ENCODE measurements at places on chromosomes 6 and 20.
A peak's percentile ranks its signal among the peaks of the same experiment; 100 is the strongest.

DNA sequence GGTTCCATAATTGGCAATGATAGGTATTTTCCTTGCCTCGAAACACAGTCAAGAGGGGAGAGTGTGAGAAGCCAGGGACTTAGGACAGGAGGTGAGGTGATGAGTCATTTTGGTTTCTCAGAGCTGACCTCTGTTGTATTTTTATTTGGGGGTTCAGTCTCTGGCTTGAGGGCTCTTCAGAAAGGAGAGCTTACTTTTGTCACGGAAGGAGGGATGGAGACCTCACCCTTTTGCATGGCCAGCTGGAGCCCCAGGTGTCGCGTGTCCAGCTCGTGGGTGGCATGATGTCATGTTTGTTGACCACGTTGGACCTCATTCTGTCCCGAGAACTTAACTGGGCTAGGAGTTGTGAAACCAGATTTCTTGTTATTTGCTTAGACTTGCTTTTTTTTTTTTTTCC lies 293.9 kb downstream of the QKI start:
- DNase-seq: no peak

GRCh38 chr20:51062065-51062464 lies 39.2 kb upstream of the KCNG1 start:
- DNase-seq: no peak

DNA sequence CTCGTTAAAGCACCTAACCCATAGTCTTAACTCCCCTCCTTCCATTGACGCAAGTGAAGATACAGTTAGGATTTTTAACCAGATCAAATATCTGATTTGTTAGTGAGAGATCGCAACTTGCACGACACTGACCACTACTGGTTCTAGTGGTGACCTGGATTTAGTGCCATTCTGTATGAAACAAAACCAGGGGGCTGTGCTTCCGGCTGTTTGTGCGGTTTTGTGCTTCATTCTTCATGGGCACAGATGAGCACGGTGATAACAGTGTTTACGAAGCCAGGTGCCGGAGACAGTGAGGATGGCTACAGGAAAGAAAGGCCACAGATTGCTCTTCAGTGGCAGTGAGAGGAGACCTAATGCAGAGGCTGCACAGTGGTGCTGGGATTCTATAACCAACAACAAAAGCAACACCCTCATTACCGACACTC lies 75.5 kb downstream of the NOL4L start:
- DNase-seq: no peak

DNA sequence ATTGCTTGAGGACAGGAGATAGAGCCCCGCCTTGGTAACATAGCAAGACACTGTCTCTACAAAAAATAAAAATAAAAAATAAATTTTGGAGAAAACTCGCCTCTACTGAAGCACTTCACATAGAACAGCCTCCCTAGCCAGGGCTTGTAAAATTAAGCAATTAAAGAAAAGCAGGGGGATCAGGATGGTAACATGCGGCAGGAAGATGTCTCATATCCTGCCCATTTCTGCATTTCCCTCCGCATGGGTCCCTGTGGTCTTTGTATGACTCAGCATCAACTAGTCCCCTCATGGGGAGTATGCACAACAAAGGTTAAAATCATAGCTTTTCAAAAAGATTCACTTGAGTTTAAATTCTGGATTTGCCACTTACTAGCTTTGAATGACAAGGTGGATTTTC lies 379.0 kb downstream of the EPHA7 start:
- no peak for DNase-seq

DNA sequence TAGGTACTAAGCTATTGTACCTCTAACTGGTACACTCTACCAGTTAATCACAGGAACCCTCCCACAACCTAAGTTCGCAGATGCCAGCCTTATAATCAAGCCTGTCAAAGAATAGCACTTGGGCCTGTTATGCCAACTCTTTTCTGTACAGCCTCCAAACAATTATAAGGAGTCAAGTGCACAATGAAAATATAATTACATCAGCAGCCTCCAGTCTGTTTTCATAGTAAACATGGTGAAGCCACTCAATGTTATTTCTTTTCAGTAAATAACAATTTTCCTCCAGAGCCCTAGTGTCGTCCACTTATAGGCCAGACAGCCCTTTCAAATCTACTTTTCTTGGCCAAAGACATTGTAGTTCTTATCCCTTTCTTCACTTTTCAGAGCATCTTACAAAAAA lies 82.7 kb upstream of the CARMIL1 start:
- no peak for DNase-seq

DNA sequence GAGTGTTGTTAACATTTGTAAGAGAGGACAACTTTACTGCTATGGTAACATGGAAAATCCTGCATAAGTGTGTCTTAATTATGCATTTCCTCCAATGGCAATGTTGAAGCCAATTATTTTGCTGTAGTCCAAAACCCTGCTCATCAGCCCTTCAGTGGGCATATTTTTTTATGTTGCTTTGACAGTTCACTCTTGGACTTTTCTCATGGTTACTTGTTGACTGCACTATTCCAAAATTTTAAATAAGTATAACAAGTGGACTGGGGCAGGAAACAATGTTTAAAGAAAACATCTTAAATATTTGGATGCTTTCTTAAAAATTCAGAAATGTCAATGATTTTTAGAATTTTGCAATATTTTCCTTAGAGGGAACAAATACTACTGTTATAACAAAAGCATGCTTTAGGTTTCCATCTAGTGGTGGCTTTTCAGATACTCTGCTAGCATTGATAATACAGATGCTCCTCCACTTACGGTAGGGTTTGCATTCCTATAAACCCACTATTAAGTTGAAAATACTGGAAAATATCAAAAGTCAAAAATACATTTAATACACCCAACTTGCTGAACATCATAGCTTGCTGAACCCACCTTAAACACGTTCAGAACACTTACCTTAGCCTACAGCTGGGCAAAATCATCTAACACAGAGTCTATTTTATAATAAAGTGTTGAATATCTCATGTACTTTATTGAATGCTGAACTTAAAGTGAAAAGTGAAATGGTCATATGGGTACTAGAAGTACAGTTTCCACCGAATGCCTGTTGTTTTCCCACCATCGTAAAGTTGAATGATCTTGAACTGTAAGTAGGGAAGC lies 86.4 kb downstream of the ADGRG6 start:
- peak; percentile 38 for DNase-seq

- DNase-seq: peak; percentile 72
Observed at GRCh38 chr20:17936761-17937732, 31.5 kb downstream of the SNX5 start.

DNA sequence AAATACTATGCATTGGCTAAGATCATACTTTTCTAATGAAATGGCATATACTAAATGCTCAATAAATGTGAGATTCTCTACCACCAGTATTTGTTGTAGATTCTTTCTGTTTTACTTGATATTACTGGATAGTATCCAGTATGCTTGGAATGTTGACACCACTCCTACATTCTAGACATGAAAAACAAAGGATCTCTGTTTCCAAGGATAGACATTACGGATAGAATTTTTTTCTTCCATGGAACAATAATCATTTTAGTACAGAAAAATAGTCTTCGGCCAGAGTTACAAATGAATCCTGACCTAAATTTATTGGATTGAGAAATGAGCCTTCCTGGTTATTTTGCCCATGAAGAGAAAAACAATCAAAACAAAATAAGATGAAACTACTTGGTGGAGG lies 258.2 kb upstream of the NT5E start:
- peak; percentile 37 for DNase-seq

DNA sequence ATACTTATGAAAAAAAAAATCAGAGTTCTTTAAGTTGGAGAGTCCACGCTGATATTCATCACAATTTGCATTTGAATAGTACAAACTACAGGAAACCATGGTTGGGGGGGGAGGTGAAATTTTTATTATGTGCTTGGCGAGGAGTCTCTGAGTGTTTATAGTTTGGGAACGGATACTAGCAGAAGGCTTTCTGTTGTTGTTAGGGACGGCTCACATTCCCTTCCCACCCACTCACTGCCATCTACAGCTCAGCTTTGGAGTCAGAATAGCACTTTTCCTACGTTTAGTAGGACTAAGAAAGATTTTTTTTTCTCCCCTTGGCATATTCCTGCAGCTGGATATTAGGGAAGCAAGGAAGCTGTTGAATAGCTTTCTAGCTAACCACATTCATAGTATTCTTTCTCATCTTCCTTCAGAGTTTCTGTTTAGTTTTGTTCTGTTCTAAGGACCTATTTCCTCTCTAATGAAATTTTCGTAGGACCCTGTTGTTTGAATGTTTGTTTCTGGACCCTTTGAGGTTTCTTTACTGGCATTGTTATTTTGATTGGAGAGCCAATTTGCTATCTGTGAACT lies 235.1 kb upstream of the ZNF217 start:
- DNase-seq: peak; percentile 81

DNA sequence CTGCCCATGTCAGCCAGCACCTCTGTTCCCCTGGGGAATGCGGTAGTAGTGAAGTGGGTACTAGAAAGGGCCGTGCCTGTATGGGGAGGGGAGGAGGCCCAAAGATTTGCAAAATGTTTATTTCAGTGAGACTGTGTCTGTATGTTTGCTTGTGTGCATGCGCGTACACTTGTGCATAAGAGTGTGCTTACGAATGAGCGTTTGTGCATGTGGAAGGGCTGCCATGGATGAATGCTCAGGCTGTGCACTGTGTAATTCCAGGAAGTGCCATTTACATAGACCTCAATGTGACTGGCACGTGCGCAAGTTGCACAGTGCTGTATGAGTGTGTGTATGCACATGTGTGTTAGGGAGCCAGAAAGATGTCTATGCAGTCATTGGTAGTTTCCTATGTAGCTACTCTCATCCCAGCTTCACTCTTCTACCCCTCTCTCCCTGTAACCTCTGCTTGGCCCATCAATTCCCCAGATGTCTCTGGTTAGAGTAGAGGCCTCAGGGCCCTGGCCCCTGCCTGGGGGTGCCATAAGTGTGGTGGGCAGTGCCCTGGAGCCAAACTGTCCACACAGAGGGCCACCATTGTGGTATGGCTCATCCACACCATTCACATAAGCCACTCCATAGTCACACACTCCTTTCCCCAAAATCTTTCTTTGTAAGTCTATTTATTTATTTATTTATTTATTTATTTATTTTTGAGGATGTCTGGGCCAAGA lies 26.8 kb upstream of the SLC22A7 start:
- no peak for DNase-seq

DNA sequence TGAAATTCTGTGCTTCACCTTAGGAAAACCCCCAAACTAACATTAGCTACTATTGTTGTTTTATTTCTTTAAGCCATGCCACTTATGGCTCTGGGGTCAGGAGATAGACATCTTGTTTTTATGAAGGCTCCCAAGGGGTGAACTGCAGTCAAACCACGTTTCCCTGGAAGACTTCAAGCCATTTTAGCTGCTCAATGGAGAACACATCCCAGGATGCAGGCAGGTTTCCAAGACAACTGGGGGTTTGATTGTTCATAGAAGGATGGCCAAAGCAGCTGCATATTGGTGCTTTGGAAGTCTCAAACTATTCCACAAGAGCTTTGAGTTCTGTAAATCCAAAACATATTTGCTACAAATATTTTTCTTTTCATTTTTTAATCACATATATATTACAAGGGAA lies 818.0 kb downstream of the MAFB start:
- DNase-seq: no peak

- no peak for DNase-seq
Observed at GRCh38 chr6:69953491-69953890, 87.1 kb downstream of the COL19A1 start.

DNA sequence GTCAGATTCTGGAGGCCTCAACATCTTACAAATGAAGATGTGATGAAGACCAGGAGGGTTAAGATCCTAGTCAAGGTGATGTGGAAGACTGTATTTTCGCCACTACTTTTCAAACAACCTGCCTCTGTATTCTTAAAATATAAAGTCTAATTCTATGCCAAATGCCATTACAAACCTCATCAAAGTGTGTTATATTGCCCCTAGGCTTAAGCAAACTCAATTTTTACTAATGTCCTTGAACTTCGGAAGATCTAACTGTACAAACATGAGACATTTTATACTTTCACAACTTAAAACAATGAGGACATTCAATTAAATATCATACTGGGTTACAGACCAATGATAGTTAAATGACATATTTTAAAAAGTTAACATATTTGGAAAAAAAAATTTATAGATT lies 19.1 kb downstream of the ASCC3 start:
- DNase-seq: no peak

DNA sequence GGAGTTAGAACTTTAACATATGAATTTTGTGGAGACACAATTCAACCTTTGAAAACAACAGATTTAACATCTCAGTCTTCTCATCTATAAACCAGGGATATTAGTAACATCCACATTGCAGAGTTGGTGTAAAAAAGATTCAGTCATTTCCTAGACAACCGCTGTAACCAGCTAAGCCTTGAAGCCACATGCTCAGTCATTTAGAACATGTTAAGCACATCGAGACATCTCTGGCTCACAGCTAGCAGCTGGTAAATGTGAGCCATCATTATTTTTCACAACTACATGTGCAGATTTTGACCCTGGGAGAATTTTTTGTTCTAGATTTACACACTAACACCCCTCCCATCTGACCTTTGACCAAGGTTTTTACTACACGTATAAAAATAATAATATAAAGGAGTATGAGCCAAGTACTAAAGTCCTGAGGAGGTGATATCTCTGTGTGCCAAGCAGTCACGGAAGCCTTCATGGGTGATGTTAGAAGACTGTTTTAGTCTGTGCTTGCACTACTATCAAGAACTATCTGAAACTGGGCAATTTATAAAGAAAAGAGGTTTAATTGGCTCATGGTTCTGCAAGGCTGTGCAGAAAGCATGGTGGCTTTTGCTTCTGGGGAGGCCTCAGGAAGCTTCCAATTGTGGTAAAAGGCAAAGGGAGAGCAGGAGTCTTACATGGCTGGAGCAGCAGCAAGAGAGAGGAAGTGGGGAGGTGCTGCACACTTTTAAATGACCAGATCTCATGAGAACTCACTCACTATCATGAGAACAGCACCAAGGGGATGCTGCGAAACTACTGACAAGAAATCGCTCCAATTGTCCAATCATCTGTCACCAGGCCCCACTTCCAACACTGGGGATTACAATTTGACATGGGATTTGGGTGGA lies 48.7 kb upstream of the IL20RA start:
- no peak for DNase-seq

DNA sequence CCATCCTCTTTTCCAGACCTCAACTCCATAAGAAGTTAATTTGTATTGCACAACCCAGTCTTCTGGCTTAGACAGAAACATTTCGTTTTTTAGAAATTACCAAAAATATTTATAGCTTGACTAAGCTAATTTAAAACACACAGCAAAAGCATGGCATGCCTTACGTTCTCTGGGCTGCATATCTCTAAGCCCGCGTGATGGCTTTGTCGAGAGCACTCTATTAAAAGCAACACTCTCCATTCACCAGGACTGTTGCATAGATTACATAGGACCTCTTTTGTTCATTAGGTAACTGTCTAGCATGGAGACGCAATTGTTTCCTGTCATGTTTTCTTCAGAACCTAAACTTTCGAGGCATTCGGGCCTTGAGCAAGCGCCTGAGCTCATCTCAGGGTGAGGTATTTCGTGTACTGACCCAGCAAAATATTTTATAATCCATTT lies 104.5 kb downstream of the IBTK start:
- peak; percentile 70 for DNase-seq

- no peak for DNase-seq
Observed at GRCh38 chr20:31721408-31722256, 1.0 kb downstream of the BCL2L1 start.

DNA sequence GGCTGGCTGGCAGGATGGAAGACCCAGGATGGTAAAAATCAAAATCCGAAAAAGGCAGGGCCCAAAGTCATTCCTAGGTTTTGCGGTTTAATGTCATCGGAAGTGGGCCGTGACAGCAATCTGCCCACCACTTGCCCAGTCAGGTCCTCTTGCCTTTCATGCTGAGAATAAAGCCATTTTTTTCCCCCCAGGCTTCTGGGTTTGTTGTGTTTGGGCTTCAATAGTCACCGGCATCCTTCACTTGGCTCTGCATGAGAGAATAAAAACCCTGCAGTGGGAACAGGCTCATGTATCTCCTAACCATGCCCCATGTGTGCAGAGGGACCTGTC lies 56.1 kb downstream of the MEP1A start:
- no peak for DNase-seq
